Stimulated activated naive CD8-positive, alpha-beta T cell treated with anti-CD3 and anti-CD28 coated beads, Interleukin-15, Interleukin-2, amounts not matched to agents 100 U/mL and 50 U/mL, for 24 hours (primary cell): ENCODE measurements at places on chromosomes 4 and X.

- DNase-seq = no peak
Measured at GRCh38 chr4:82706349-82707000, 92.1 kb downstream of the SCD5 start.

DNA sequence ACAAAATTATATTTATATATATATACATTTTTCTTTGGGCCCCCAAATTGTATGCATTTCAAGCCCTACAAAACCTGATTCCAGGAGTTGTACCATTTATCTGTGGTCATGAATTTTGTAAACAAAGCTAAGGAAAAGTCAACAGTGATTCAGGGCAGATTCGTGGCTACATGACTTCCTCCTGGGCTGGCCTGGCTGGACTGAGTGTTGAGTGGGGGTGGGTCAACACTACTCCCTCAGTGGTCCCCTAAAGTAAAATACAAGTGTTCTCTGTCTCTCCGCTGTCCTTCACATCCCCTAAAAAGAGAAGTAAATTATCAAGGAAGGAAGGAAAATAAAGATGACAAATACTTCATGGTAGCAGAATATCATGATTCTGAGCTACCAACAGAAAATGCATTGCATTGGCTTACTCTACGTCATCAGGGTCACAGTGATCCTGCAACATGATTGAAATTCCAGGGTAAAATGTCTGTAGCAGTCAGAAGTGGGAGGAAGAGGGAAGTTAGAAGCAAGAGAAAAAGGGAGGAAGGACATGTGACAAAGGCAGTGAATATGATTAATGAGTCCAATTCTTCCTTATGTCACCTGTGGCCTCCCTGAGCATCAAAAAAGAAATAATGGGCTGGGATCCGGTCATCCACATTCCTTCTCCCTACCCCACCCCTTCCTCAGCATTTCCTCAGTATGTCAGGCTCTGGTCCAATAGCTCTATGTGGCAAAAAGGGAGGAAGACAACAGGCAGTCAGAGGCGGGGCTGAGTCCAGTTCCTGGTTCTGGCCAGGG, 42.4 kb upstream of the MYOZ2 start:
- no peak for DNase-seq

DNA sequence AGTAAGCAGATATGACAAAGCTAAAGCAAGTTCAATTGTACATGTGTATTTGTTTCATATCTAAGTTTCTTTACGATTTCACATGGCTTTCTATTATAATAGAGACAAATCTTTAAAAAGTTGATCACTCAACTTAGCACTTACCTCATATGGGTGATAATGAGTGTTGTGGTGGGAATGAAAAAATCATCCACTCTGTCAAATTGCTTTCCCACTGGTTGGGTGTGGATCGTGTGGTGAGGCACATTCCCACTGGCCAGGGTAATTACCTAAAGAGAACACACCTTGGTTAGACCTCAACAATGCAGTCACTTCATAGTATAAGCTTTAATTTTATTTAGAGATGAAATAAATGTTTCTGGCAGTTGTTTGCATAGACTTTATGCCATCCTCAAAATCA, 708.9 kb downstream of the FSTL5 start:
- no peak for DNase-seq

DNA sequence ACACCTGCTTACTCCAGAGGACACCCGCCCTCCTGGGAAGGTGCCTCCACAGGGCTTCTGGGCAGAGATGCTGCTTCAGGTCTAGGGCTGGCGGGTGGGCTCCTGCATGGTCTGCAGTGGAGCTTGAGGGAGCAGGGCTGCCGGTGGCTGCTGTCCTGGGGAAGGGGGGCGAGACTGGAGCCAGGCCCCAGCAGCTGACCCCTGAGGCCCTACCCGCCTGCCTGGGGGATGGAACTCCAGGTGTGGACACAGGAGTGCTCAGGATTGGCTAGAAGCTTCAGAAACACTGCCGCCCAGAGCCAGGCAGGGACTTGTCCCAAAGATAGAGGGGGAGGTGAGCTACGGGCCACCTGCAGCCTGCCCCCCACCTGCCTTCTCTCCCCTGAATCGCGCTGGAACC, 33.0 kb upstream of the ADRA2C start:
- DNase-seq = no peak

GRCh38 chrX:133335027-133335426, 80.3 kb downstream of the GPC4 start:
- DNase-seq = peak; percentile 5

DNA sequence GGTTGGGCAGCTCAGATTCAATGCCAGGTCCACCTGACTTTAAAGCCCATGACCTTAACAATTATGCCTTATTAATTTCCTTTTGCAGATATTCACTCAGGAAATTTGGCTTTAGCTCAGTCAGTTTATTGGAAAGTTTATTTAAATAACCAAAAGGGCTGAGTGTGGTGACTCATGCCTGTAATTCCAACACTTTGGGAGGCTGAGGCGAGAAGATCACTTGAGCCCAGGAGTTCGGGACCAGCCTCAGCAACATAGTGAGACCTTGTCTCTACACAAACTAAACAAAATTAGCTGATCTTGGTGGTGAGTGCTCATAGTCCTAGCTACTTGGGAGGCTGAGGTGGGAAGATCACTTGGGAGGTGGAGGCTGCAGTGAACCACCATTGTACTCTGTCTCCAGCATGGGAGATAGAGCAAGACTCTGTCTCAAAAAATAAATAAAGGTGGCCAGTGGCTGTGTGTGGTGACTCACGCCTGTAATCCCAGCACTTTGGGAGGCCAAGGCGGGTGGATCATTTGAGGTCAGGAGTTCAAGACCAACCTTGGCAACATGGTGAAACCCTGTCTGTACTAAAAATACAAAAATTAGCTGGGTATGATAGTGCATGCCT, 43.3 kb downstream of the RHOH start:
- no peak for DNase-seq

DNA sequence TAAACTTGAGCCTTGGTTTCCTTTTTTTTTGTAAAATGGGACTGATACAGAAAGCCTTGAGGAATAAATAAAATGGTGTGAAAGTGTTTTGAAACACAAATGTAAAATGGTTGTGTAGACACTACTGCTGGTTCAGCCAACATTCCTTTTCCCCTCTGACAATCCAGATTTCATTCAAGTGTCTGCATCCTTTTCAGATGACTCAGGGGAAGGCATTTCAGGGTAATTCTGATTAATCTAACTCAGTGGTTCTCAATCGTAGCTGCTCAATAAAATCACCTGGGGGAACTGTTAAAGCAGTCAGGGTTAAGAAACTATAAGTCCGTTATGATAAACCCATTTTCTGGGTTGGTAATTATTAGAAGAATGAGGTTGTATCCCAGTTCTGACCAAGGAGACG, 4.6 kb downstream of the ARHGAP10 start:
- no peak for DNase-seq

GRCh38 chr4:106365613-106366012, 3.0 kb downstream of the GIMD1 start:
- no peak for DNase-seq

DNA sequence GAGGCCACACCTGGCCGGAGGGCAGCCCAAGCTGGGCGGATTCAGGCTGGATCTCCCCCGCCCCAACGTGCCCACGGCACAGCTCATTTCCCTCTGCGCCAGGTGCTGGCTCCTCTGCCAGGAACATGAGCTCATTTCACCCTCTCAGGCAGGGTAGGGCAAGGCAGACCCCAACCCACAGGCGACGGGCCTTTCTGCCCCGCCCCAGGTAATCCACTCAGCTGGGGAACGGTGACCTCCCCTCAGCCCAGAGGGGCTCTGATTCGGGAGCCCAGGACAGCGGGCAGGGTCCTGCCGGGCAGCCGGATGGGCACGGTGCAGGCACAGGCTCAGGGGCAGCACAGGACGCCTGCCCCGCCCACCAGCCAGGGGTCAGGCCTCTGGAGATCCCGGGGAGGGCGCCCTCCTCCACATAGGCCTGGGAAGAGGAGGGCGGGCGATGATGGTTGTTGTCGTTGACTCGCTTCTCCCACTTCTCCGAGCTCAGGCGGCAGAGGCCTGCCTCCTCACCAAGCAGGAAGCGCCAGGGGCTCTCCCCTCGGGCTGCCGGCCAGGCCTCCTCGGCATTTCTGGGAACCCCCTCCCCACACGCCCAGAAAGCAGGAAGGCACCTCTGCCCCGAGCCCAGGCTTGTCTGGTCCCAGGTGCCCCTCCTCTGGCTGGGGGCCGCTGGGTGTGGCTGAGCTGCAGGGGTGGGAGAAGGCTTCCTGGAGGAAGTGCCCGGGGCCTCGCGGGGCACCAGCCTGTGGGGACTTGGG, 31.1 kb downstream of the TACC3 start:
- peak; percentile 69 for DNase-seq

DNA sequence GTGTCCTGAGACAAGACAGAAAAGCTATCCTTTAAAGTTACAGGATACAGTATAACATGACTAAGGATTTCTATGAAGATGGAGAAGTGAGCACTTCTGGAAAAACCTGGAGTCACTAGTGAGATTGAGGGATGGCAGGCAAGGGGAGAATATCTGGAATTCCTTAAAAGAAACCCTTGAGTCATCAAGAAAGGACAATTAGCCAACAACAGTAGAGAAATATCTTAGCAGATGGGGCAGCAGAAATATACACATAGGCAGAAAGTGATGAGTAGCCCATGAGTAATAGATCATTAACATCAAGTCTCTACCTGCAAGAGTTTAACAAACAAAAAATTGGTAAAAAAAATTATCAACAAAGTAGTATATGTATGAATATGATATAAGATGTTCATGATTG, 858.8 kb upstream of the FRG1 start:
- DNase-seq = no peak
